M059J (cell line): ENCODE measurements at places on chromosomes 3 and 15. TPM values are rescaled to one million over a fixed set of nuclear protein-coding genes. Genes with fewer than 3 reads are reported as not detected.

GRCh38 chr3:167318306-167318705 lies 61.8 kb downstream of the ZBBX start:
- DNase-seq, result no peak

DNA sequence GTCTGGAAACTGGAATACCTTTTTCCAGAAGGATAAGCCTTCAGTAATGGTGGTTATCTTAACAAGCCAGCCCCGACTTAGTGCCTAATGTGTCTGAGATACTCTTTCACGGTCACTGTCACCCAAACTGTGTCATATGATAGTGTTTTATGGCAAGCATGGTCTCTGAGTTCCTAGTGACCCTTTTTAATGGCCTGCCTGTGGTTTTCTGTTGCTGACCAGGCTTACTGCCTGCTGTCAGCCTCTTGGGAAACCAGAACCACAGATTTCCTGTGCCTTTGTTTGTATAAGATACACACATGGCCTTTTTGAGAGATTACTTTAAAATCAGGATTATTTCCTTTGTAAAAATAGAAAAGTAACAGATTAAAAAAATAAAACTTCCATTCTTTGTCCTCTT lies 22.4 kb downstream of the HPS3 start:
- peak; percentile 89 for DNase-seq

- no peak for DNase-seq
Measured at GRCh38 chr3:193874997-193875593, 260.9 kb upstream of the HES1 start.

DNA sequence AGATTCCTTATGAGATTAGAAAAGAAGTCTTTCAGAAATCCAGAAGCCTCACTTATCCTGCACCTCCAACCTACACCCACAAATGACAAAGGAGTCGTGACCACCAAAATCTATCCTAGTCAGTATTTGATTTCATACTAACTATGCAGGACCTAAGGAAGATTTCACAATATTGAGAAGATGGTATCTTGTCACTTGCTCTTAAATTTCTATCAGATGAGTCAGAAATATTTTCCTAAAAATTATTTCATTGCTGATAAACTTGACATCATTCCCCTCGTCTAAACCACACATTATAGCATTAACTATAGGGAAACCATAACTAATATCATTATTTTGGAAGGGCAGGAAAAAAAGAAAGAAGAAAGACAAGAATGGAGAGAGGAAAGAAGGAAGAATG lies 138.0 kb upstream of the THBS1 start:
- no peak for DNase-seq

- DNase-seq, result no peak
Measured at GRCh38 chr3:160124224-160124623, 101.0 kb upstream of the C3orf80 start.

- no peak for DNase-seq
Measured at GRCh38 chr15:62840526-62841268, 201.8 kb upstream of the TPM1 start.

- DNase-seq, result no peak
Measured at GRCh38 chr3:38616658-38617057, 32.8 kb downstream of the SCN5A start.

DNA sequence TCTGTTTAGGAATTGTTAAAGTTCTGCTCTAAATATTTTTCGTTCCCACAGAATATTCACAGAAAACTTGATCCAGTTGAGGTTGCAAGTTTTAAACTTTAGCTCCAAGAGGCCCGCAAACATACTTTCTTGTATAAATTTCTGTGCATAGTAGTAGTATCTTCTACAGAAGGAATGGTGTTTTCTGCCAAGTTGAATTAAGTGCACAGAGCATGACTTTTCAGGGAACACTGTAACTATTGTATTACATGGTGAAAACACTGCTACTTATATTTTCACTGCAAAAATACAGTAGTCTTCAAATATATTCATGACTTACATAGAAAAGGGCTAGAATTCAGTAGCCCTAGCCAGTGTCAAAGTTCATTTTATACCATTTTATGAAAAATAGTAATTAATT lies 67.0 kb downstream of the SUCNR1 start:
- DNase-seq, result no peak

GRCh38 chr3:114958930-114959329 lies 188.2 kb downstream of the ZBTB20 start:
- DNase-seq, result no peak

DNA sequence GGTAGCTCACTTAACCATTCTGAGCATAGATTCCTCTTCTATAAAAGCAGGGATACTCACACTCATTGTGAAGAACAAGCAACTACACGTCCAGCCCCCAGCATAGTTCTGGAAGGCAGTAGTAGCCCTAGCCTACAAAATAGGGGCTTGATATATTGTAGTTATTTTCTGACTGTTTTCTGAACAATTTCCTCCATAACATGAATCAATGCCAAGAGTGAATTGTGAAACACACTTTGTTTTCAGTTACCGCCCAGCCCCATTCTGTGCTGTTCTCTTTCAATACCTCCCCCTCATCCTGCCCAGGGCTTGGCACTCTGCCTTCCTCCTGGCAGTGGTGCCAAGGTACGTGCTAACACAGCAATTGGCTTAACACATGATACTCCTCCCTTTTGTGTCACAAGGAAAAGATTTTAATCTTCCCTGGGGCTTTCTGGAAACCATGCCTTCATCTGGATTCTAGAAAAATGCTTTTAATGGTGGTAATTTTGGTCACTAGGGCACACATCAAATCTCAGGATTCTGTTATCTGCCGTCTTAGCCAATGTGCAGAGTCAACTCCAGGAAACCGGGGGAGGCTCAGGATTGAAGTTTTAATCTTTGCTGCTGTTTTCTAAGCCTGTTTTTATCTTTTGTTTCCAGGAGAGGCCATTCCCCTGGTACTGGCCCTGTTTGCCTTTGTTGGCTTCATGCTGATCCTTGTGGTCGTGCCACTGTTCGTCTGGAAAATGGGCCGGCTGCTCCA lies 37.2 kb downstream of the IL20RB start:
- DNase-seq, result peak; percentile 97

GRCh38 chr3:61454801-61455200 lies 106.6 kb upstream of the PTPRG start:
- DNase-seq, result no peak

GRCh38 chr3:3586843-3587646 lies 212.2 kb upstream of the LRRN1 start:
- no peak for DNase-seq

GRCh38 chr3:142053244-142053643 lies 96.1 kb downstream of the TFDP2 start:
- no peak for DNase-seq

- no peak for DNase-seq
Measured at GRCh38 chr3:175082631-175083030, 223.5 kb downstream of the NAALADL2 start.

DNA sequence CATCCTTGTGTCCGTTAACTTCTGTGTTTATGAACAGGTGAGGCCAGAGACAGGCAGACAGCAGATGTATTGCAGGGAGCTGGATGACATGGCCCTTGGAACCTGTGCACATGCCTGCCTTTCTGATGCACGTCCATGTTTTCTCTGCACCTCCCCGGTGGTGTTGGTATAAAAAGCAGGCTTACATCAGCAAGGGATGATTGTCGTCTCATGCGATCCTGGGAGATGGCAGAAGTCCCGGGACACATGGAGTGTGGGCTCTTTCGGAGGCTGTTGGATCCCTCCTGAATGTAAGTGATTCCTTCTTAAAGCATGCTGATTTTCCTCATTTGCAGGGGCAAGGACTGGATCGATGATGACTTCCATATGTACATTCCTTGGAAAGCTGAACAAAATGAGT lies 134.8 kb downstream of the SNRPN start:
- DNase-seq, result no peak

DNA sequence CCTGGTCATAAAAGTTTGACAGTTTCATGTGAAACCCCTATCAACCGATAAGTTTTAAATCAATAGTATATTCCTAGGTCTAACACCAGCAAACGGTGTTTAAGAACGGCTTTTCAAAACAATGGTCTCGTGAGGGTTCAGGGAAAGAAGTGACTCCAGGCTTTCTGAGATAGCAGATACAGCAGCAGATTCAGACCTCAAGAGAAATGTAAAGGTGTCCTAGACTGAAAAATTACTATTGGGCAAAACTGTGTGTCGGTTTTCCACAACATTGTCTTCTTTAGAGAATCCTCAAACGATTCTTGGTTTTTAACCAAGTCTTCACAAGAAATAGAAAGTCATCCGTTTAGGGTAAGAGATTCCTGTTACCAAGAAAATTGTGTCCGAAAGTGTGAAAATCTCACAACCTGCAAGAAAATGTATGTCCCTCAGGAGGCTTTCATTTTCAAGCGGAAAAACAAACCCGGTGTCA lies 1.2 kb downstream of the SETD2 start:
- peak; percentile 8 for DNase-seq

DNA sequence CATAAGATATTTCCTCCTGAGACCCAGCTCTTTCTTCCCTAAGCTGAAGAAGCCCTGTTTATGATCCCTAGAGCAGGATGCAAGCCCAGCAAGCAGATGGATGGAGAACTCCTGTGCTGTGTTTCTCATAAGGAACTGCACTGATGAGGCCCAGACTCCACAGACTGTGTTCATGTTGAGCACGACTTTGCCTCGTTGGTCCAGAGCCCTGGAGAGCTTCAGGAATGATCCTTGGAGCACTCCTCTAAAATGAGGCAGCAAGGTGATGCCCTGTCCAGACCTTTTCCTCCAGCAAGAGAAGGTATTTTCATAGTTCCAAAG lies 83.8 kb downstream of the MYLK start:
- no peak for DNase-seq

DNA sequence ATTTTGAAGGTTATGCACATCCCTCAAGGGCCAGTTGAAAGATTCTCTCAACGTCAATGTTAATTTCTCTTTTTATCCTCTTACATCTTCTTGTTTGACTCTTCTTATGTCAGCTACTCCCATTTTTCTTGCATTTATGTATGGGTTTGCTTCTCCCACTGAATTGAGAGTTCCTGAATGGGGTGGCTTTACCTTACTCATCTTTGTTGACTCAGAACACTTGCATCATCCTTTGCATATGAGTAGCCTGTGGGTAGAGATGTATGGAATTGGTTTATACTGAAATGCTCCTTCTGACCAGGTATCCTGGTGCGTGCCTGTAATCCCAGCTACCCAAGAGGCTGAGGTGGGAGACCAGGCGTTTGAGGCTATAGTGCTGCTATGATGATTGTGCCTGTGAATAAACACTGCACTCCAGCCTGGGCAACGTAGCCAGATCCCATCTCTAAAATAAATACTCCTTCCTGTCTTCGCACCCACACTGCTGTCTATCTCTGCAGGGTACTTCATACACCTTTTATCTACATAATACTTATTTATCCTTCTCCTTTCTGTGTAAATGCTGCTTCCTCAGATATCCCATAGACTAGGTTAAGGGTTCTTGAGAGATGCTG lies 123.6 kb upstream of the DPH6 start:
- no peak for DNase-seq

GRCh38 chr3:2659896-2660295 lies 450.3 kb downstream of the IL5RA start:
- DNase-seq, result no peak

DNA sequence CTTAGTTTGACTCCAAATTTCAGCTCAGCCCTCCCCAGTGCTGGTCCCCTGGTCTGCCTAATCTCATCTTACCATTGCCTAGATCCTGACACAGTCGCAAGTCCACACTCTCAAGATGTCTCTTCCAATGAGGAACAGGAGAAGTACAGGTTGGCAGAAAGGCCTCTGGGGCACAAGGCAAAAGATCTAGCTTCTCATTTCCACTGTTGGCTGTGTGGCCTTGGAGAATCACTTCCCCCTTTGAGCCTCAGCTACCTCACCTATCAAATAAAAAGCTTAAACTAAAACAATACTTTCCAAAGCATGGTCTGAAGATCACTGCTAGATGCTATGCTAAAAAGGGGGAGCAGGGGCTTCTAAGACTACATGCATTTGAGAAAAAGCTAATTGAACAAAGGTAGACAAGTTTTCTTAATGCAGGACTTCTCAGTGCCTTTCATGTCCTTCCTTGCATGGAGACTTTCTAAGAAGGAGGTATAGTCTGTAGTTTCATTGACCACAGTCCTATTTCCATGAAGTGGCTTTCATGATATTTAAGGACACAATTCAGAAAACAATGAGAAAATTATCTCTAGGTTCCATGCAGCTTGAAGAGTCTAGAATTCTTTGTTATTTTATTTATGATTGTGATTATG lies 118.0 kb upstream of the RAD18 start:
- DNase-seq, result no peak

Gene HIGD2B
- 0.20 TPM in 1 of 2 replicates, not detected in the other for total RNA-seq

Gene MORC1
- 0.02 TPM in 1 of 2 replicates, not detected in the other for total RNA-seq

Gene TTLL13
- total RNA-seq, result 0.42 TPM in 1 of 2 replicates, not detected in the other

Gene DGKG
- total RNA-seq, result 14.4 and 16.7 TPM in 2 replicates

Gene GOLGA8G
- 0.07 and 0.12 TPM in 2 replicates for total RNA-seq

Gene GPR149
- not detected in 2 replicates for total RNA-seq

Gene NFKBIZ
- 5.4 and 9.6 TPM in 2 replicates for total RNA-seq

Gene NT5DC2
- total RNA-seq, result 36.5 and 50.0 TPM in 2 replicates

Gene PCSK6
- not detected in 2 replicates for total RNA-seq

Gene SCN11A
- not detected in 2 replicates for total RNA-seq

Gene NME9
- total RNA-seq, result not detected in 2 replicates

Gene GOLGA8S
- total RNA-seq, result not detected in 2 replicates

Gene UPK1B
- 0.12 TPM in 1 of 2 replicates, not detected in the other for total RNA-seq

Gene TNNC1
- not detected in 2 replicates for total RNA-seq
